Immature natural killer cell (primary cell): ENCODE measurements at places on chromosomes 5 and 9. TPM values are rescaled to one million over a fixed set of nuclear protein-coding genes. Genes with fewer than 3 reads are reported as not detected.

The DBH gene
- not detected for polyA plus RNA-seq

The SHROOM1 gene
- not detected for polyA plus RNA-seq

- no peaks in the 10 kb centered on the region for H3K4me1 ChIP-seq
- no peaks in the 10 kb centered on the region for H3K36me3 ChIP-seq
- H3K27me3 ChIP-seq: peaks cover 5% of the 10 kb centered on the region
- DNase-seq: no peak
- no peak overlapping the region for H3K27ac ChIP-seq
These were observed 340.6 kb upstream of the DAB2 start for GRCh38 chr5:39765366-39765765.

GRCh38 chr5:9468060-9468388, 77.9 kb downstream of the SEMA5A start:
- DNase-seq: no peak
- H3K36me3 ChIP-seq: no peaks in the 10 kb centered on the region
- H3K27ac ChIP-seq: no peak overlapping the region
- no peaks in the 10 kb centered on the region for H3K4me1 ChIP-seq
- no peaks in the 10 kb centered on the region for H3K27me3 ChIP-seq
- no peak overlapping the region for H3K4me3 ChIP-seq

DNA sequence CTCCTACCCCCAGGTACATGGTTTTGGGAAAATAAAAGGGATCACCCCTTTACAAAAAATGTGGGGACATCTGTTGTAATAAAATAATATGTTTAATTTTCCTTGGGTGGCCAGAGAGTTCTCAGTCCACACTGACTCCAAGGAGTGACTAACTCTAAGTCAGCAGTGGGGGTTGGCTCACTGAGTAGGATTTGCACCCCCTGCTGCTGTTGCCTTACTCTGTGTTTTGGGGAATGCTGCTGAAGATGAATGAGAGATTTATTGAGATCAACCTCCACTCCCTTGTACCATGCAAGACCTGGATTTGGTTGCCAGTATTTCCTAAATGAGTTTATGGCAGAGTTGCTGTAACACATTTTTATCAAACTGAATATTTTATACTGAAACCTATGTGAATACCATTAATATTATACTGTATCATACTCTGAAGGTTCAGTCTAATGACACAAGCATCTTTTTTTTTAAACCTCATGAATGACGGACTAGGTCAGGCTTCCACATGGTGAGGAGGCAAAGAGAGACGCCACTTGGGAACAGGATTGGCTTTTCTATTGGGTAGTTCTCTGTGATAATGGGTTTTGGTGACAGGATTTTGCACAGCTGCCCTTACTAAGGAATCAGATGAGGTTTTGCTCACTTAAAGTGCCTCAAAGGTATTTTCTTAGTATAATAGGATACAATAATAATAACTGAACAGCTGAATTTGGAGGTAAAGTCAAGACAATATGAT, 121.3 kb upstream of the OSMR start:
- H3K27ac ChIP-seq: no peak overlapping the region
- H3K36me3 ChIP-seq: no peaks in the 10 kb centered on the region
- no peaks in the 10 kb centered on the region for H3K27me3 ChIP-seq
- no peaks in the 10 kb centered on the region for H3K4me1 ChIP-seq

DNA sequence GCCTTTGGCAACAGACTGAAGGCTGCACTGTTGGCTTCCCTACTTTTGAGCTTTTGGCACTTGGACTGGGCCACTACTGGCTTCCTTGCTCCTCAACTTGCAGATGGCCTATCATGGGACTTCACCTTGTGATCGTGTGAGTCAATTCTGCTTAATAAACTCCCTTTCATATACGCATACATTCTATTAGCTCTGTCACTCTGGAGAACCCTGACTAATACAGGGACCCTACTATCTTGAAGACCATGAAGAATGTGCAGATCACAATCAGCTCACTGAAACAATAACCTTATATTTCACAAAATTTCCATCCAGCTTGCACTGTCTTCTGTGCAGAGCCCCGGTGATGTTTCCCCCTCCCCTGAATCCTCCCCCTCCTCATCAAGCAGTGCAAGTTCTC, 39.8 kb downstream of the TMEM215 start:
- no peaks in the 10 kb centered on the region for H3K36me3 ChIP-seq
- H3K27me3 ChIP-seq: peaks cover 6% of the 10 kb centered on the region
- H3K4me1 ChIP-seq: no peaks in the 10 kb centered on the region
- DNase-seq: no peak

- H3K27me3 ChIP-seq: peaks cover 2% of the 10 kb centered on the region
- no peak overlapping the region for H3K27ac ChIP-seq
- no peak for DNase-seq
- H3K4me3 ChIP-seq: no peak overlapping the region
- no peaks in the 10 kb centered on the region for H3K36me3 ChIP-seq
These were observed 165.6 kb upstream of the ZNF462 start for GRCh38 chr9:106697390-106697749.

DNA sequence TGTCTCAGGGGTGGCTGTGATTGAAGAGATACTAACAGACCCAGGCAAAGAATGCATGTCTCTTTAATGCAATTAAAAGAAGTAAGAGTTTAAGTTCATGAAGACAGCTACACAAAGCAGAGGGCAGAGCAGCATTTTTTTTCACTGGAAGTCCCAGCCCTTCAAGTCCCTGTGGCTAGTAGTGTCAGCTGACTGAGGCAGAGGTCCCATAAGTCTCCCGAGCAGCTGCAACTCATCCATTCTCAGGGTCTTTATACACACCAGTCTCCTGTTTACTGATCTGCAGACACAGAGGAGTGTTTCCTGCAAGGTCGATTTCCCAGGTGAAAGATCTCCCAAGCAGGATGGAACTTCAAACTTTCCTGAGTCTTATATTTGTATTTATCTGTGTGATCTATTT, 169.4 kb upstream of the GLRA1 start:
- no peak for DNase-seq
- H3K27me3 ChIP-seq: peaks cover 3% of the 10 kb centered on the region
- H3K4me1 ChIP-seq: no peaks in the 10 kb centered on the region
- no peak overlapping the region for H3K4me3 ChIP-seq

- H3K27me3 ChIP-seq: no peaks in the 10 kb centered on the region
- H3K27ac ChIP-seq: no peak overlapping the region
- peaks cover 6% of the 10 kb centered on the region for H3K4me1 ChIP-seq
- no peaks in the 10 kb centered on the region for H3K36me3 ChIP-seq
- DNase-seq: no peak
These were observed 92.4 kb upstream of the CAST start for GRCh38 chr5:96569770-96570169.

DNA sequence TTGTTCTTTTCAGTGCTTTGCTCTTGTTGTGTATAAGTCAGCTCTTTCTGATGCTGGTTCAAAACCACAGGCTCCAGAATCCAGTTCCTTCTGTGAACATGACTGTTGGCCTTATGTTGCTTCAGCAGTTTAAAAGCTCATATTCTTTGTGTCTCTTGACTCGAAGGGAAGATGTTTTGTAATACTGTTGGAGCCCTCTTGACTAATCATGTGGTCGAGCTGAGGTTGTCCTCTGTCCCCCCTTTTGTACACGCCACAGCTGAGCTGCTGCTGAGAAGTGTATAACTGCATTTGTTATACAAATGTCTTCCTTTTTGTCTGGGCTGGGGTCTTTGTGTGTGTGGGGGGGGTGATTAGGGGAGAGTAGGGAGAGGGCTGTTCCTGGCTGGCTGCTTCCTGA, 35.8 kb downstream of the SLC36A1 start:
- peaks cover 42% of the 10 kb centered on the region for H3K36me3 ChIP-seq
- peaks cover 7% of the 10 kb centered on the region for H3K4me1 ChIP-seq
- H3K27me3 ChIP-seq: no peaks in the 10 kb centered on the region
- no peak overlapping the region for H3K27ac ChIP-seq

DNA sequence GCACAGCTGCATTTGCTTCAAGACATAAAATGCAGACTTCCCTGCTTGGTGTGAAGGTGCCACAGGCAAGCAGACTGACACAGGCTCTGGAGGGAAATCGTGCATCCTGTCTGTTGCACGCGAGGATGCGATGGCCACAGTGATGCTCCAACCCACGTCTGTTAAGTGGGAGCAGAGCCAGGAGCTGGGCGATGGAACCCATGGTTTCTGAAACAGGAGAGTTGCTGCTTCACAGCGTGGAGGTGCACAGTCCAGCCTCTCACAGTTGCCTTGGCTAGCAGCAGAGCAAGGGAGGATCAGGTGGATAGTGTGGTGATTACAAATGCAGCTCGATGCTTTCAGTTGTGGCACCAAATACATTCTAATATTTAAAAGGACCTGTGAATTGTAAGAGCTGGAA, 108.8 kb downstream of the TENT4A start:
- H3K4me1 ChIP-seq: no peaks in the 10 kb centered on the region
- H3K27ac ChIP-seq: no peak overlapping the region
- no peak overlapping the region for H3K4me3 ChIP-seq
- H3K27me3 ChIP-seq: peaks cover 7% of the 10 kb centered on the region
- no peak for DNase-seq

GRCh38 chr5:7331131-7331530, 64.8 kb upstream of the ADCY2 start:
- no peaks in the 10 kb centered on the region for H3K4me1 ChIP-seq
- no peaks in the 10 kb centered on the region for H3K36me3 ChIP-seq
- DNase-seq: no peak
- H3K27me3 ChIP-seq: peaks cover 2% of the 10 kb centered on the region
- H3K4me3 ChIP-seq: no peak overlapping the region
- H3K27ac ChIP-seq: no peak overlapping the region

GRCh38 chr9:89475891-89476440, 21.9 kb downstream of the SEMA4D start:
- peaks cover 18% of the 10 kb centered on the region for H3K36me3 ChIP-seq
- peaks cover 92% of the 10 kb centered on the region for H3K4me1 ChIP-seq
- no peak for DNase-seq
- H3K27ac ChIP-seq: peak overlapping the region; percentile 88

DNA sequence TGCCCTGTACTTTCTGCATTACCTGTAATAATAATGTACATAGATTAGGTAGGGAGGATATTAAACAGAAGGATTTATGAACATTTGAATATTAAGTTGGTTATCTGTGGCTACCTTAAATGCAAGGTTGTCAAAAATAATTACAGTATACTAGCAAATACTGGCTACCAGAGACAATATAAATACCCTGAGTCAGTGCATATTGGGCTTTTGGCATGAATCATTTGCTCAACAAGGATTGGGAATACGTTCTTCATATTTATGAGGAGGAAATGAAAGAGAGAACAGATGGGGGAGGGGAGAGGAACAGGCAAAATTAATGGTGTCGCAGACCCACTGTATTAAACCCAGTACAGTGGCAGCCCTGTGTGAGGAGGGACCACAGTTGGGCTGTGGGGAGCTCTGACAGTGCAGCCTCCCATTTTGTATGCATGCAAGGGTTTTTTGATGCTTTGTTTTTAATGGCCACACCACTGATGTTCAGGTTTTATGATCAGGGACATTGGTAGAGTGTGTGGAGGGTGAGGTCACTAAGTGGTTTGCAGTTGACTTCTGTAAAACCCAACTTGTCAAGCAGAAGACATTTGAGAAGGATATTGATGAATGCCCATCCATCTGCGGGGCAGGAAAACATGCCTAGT, 56.9 kb downstream of the MVB12B start:
- no peaks in the 10 kb centered on the region for H3K27me3 ChIP-seq
- H3K27ac ChIP-seq: no peak overlapping the region
- H3K4me3 ChIP-seq: no peak overlapping the region
- H3K36me3 ChIP-seq: no peaks in the 10 kb centered on the region

DNA sequence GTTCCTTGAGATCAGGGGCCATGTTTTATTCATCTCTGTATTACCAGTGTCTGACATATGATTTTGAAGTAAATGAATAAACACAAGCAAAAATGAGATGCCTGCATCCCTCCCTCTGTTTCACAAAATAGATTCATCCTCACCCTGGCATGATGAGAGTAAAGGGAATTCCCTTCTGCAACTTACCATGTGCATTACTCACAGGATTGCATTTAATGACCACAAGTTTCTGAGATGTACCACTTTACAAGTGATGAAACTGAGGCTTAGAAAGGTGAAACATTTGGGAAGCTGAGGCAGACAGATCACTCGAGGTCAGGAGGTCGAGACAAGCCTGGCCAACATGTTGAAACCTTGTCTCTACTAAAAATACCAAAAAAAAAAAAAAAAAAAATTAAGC, 74.2 kb upstream of the TNFSF8 start:
- H3K27me3 ChIP-seq: peaks cover 13% of the 10 kb centered on the region
- no peak overlapping the region for H3K4me3 ChIP-seq
- no peaks in the 10 kb centered on the region for H3K36me3 ChIP-seq
